ENCODE measurements at places on chromosomes 7 and 10.

- DNase-seq = no peak
Measured at GRCh38 chr7:137476937-137477336, 133.4 kb upstream of the PTN start.

- no peak for DNase-seq
Measured at GRCh38 chr10:114547514-114547913, 110.6 kb downstream of the ABLIM1 start.

DNA sequence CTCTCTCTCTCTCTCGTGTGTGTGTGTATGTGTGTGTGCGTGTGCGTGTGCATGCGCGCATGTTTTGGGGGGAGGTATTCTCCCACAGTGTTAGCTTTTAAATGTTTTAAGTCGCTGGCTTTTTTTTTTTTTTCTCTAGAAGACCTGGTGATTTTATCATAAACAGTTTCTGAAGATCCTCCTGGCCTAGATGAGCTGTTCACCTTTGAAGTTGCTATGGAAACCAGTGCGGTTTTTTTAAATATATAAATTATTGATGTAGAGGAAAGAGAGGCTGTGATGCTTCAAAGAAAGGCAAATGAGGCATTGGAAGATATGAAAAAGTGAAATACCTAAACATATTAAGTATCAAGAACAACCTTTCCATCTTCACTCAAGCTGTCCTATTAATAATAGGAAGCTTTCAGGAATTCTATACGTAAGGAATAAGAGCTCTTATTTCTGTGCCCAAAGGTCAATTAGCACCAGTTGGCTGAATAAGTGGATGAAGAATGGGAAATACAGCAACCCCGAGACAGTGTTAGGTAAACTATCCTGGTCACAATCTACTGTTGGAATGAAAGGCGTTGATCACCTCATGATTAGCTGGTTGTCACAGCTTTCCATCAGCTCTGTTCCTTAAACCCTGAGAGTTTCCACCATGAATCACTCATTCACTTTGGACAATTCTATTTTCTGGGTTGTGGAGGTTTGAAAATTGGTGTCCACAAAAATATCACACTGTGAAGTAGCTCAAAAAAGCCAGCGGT is 66.5 kb upstream of the SLC35G1 start:
- DNase-seq = no peak

DNA sequence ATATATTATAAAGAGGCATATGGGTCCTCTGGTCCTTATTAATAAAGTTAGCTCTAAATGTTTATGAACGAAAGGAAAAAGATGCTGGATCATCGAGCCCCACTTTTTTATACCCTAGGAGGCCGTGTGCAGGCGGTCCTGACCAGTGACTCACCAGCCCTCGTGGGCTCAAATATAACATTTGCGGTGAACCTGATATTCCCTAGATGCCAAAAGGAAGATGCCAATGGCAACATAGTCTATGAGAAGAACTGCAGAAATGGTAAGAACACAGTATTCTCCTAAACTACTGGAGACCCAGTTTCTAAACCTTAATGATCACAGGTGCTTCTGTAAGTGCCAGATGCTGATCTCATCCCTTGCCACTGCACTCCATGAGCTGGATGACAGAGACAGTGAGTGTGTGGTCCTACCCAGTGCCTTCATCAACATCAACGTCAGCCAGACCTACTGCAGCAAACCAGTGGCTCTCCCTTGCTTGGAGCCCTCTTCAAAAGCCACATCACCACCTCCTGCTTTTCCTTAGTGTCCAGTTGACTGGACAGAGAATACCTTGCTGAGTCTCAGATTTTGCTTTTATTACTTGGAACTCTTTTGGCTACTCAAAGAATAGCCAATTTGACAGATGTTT is 7.6 kb downstream of the GPNMB start:
- no peak for DNase-seq

GRCh38 chr10:101785801-101786200 is 2.6 kb upstream of the NPM3 start:
- DNase-seq = no peak

DNA sequence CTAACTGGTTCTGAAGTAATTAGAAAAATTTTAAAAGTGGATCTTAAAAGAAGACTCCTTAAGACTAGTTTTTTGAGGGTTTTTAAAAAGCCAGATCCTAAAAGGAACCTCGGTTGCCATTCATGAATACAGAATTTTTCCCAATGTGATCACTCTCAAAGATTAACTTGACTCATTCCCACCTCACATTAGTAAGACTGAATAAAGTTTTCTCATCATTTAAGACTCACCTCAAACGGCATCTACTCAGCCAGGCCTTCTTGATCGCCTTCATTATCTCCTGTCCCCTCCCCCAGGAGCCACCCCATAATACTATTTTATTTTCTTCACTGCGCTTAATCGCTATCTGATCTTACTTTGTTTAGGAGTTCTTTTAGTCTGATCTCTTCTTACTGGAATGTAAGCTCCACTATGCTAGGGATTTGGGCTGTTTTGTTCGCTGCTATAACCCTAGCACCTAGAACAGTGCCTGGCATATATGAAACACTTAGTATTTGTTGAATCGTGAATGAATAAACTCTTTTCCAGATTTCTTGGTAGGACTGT is 55.9 kb upstream of the PCGF5 start:
- DNase-seq = no peak

DNA sequence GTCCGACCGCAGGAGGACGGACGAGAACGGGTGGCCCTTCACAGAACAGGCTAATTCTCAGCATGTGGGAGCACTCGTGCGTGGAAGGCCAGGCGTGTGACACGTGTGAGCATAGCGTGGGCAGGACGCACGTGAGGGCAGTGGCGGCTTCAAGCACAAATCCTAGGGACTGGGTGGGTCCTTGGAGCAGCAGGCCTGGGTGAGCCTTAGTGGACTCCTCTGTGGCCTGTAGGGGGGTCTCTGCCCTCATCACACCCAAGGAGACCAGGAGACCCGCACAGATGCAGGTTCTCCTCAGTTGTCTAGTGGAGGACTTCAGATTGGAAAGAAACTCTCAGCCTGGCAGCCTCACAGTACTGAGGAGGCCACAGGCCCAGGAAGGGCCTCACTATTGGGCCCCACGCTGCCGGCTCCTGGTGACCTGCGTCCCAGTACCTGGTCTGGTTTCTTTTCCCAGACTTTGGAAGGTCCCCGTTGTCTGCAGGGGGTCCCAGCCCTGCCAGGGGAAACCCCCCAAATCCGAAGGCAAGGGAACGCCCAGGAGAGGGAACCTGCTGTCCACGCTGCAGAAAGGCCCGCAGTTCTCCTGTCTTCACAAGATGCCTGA is 49.1 kb upstream of the FAM20C start:
- DNase-seq = no peak

GRCh38 chr10:126842356-126842755 is 62.9 kb upstream of the DOCK1 start:
- DNase-seq = no peak

DNA sequence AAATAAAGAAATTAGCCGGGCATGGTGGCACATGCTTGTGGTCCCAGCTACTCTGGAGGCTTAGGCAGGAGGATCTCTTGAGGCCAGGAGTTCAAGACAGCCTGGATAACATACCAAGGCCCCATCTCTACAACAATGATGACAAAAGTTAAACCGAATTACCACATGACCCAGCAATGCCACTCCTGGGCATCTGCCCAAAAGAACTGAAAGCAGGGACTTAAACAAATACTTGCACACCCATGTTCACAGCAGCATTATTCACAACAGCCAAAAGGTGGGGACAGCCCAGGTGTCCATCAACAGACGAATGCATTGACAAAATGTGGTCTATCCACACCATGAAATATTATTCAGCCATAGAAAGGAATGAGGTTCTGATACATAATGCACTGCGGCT is 83.9 kb downstream of the HIP1 start:
- no peak for DNase-seq

GRCh38 chr10:105952153-105952552 is 1212.4 kb downstream of the SORCS1 start:
- DNase-seq = no peak

GRCh38 chr10:132063432-132063831 is 2.3 kb upstream of the JAKMIP3 start:
- no peak for DNase-seq

- DNase-seq = no peak
Measured at GRCh38 chr7:123888192-123888591, 36.8 kb upstream of the SPAM1 start.

All from NCI-H2029 treated with DMSO at 0.1 percent for 48 hours (cell line).